Fibroblast of skin of scalp (primary cell): ENCODE measurements at places on chromosomes 7 and 10.
A peak's percentile ranks its signal among the peaks of the same experiment; 100 is the strongest.

DNA sequence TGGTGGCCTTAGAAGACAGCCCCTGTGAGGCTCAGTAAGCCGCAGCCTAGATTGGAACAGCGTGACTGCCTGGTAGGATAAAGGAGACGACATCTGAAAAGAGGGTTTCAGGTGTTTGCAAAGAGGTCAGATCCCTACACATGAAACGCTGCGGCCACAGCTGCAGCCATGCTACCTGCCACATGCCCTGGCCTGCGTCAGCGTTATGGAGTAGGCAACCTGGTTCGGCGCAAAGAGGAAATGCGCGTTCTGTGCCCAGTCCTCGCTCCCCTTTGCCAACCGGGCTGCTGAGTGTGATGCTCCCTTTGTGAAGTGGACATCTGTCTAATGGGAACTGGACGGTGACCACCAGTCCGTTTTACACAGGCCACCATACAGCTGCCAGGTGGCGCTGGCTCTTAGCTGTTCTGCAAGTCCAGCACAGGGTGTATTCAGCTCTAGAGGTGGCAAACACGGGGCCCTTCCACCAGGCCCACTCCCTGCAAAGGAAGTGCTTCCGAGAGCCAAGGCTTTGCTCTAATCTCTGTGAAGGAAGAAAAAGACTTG is 160.3 kb downstream of the CELF2 start:
- DNase-seq, result no peak

GRCh38 chr7:20744954-20745446 is 41.7 kb downstream of the SP8 start:
- peak; percentile 0 for DNase-seq

- no peak for DNase-seq
Observed at GRCh38 chr7:138460176-138460648, at the start of gene TRIM24. Gene TRIM24 (plus strand): TSS chr7:138460259. CDS start chr7:138460549, 290 bp downstream.

GRCh38 chr10:101575091-101575490 is 13.0 kb downstream of the POLL start:
- DNase-seq, result no peak

GRCh38 chr7:11297764-11298163 is 324.1 kb downstream of the PHF14 start:
- DNase-seq, result peak; percentile 49

DNA sequence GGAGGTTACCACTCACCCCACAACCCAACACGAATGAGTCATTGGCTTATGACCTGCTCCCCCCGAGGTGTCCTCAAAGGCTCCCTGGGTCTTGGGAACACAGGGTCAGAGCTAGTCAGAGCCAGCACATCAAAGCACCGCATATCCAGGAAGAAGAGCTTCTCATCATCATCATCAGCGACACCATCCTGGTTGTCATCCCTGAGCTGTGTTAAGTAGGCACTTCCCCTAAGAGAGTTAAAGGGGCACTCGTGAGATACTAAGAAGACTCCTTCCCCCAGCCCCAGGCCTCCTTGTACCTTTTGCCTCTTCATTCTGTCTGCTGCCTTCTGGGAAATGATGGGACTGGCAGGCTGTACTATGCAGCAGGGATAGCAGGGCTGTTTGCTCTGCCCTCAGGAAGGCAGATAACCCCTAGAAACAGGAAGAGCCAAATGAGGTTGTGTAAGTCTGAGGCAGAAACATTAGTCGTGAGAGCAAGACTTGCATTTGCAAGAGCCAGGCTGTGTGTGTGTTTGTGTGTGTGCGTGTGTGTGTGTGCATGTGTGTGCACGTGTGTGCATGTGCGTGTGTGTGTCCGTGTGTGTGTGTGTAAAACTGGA is 11.1 kb upstream of the CPA1 start:
- DNase-seq, result peak; percentile 95

- DNase-seq, result peak; percentile 77
Observed at GRCh38 chr7:6248581-6248980, 23.8 kb downstream of the CYTH3 start.

- DNase-seq, result peak; percentile 29
Observed at GRCh38 chr10:112434988-112435619, 11.6 kb downstream of the ZDHHC6 start.

DNA sequence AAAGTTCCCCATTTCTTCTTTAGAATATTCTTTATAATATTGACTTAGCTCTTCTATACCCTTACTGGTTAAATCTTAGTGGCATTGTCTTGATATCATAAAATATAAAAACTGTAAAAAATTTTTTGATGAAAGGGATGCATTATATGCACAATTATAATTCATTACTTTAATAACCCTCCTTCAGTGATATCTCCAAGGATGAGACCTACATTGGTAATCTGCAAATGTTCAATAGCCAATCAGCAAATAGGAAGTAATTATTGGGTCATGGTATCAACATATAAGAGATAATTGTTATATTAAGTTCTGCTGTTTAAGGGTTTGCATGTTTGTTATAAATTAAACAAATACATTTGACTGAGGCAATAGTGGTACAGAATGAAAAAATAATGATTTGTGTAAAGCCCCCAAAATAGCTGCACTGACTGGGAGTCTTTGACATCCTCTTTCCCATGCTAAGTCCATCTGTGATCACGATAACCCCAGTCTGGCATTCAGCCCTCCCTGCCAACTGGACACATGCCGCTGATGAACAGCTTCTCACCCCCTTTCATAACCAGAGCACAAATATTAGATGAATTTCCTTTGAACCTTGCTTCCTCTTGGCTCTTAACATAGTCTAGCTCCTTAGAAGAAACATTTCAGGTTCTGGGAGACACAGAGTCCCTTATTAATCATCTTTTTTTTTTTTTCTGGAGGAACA is 169.5 kb downstream of the CPED1 start:
- no peak for DNase-seq

DNA sequence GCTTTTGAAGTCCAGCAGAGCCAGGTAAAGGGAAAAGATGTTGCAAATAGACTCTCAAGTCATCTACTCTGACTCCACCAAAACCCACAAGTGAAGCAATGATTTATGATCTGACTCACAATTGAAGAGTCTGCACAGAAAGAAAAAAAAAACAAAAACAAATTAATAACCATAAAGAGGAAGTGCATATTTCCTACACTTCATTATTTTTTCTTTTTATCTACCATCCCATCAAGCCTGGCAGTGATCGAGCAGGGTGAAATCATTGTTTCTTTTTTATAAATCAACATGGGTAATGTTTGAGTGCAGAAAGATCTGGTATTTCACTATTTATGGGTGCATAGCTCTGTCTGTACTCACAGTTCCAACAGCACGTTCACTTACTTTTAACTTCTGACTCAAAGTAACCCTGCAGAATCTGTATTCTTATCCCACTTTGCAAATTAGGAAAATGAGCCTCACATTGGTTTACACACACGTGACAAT is 829.0 kb downstream of the TNS3 start:
- DNase-seq, result peak; percentile 93

DNA sequence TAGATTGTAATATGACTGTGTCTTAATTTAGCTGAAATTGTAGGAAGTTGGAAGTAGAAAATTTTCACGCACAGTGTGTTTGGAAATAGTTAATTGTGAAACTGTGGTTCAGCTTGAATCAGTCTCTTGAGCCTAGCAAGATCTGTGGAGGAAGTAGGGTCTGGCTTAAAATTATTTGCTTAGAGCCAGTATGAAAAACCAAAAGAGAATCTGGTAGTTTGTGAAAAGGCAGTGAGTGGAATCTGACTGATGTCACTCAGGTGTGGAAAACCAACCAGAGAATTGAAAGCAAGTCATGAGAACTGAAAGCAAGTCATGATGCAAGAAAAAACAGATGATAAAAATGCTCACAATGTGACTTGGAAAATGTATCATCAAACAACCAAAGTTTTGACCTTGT is 11.5 kb downstream of the LIPJ start:
- no peak for DNase-seq

DNA sequence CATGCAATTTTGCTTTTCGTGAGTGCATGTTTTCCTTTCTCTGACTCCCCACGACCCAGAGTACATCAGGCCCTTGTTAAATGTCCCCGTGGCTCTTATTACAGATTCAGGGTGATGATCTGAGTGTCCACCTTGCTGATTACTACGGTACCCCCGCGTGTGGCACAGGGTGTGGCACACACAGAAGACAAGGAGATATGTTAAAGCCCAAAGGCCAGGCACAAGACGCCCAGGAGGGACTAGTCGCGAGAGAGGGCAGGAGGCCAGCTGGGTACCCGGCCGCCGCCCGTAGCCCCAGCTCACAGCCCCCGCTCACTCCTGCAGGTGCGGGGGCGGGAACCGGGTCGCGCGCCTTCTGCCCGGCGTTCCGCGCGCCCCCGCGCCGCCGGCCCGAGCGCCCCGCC is 281 bp upstream of the EXOC6 start:
- DNase-seq, result no peak

GRCh38 chr7:146235195-146235594 is 118.6 kb downstream of the CNTNAP2 start:
- DNase-seq, result no peak

GRCh38 chr7:5349005-5349380 is 66.2 kb downstream of the SLC29A4 start:
- DNase-seq, result no peak

DNA sequence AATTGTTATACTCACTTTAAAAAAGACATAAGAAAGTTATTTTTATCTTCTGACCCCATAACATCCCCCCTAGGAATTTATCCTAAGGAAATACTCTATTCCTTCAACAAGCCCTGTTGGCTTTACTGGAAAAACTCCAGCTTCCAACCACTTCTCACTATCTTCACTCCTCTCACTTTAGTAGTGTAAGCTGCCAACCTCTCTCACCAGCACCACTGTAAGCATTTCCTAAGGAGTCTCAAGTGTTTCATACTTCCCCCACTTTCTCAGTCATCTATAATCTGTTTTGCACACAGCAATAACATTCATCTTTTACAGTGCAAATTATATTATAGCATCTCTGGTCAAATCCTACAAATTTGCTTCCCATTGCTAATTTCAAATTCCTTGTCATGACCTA is 45.8 kb downstream of the GPR85 start:
- no peak for DNase-seq

GRCh38 chr7:37052705-37053104 is 328.4 kb upstream of the AOAH start:
- DNase-seq, result peak; percentile 64

GRCh38 chr10:22552888-22553378 is 161.4 kb downstream of the PIP4K2A start:
- DNase-seq, result peak; percentile 4

- no peak for DNase-seq
Observed at GRCh38 chr10:16819026-16819425, 1.8 kb upstream of the RSU1 start.

GRCh38 chr10:92291921-92292845 is 1.2 kb downstream of the MARCHF5 start:
- peak; percentile 53 for DNase-seq

DNA sequence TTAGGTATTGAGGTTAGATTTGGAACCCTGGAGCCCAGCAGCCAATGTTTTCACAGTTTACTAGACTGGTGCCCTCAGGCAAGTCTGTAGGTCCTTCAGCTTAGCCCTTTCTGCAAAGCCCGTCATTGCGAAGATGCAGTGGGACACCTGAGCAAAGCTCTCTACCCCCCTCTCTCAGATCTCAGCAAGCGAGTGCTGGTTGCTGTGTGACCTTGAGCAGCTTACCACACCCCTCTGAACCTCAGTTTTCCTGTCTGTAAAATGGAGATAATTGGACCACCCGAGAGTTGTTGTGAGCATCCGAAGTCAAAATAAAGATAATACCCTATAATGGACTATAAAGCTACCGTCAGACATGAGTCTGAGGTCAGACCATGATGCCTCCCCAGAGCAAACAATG is 3.7 kb downstream of the NPC1L1 start:
- no peak for DNase-seq

GRCh38 chr10:21754410-21755011 is 220.5 kb downstream of the MLLT10 start:
- peak; percentile 12 for DNase-seq

DNA sequence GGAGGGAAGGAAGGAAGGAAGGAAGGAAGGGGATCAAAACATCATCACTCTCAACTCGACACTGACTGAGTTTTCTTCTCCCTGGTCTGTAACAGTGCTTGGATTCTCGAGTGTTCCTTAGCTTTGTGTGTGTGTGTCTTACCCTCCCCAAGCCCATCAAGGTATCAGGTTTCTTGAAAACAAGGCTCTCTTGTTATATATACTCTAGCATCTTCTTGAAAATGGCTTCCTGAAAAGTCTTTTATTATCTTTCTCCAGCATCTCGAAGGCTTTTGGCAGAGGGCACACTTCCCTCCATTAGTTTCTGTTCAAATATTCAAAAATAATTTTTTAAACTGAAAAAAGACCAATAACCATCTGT is 13.4 kb downstream of the SERPINE1 start:
- peak; percentile 47 for DNase-seq

DNA sequence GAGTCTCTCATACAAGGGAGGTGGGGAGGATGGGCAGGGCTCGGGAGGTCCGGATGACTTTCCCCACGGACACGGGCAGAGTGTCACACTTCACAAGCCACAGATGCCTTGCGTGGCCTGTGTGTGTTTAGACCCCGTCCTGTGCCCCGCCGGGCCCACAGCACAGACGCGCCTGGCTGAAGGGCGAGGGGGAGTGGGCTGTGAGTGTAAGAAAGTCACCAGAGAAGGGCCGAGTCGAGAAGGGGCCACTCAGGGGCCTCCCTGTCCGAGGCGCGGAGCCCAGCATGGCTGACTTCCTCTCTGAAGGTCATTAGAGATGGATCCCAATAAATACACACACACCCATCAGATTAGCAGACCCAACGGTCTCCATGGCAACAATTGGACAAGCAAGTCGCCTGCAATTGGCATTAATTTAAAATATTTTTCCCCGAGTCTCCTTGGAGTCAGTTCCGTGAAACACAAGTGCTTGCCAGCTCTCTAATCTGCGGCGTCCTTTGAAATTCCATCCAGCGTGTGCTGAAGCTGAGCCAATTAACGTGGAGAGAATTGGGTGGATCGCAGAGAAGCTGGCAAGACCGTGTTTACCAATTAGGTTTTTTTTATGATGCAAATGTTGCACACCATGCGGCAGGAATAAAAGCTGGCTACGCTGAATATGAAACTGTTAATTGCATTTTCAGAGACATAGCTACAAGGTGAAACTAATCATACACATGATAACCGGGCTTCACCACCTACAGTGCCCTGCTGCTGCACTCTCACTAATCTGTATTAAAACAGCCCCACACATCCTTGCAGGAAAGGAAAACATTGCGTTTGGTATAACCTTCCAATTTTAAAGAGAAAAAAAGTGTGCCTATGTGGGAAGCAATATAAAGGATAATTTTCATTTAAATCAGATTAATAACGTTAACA is 571.2 kb downstream of the PTPRN2 start:
- no peak for DNase-seq

DNA sequence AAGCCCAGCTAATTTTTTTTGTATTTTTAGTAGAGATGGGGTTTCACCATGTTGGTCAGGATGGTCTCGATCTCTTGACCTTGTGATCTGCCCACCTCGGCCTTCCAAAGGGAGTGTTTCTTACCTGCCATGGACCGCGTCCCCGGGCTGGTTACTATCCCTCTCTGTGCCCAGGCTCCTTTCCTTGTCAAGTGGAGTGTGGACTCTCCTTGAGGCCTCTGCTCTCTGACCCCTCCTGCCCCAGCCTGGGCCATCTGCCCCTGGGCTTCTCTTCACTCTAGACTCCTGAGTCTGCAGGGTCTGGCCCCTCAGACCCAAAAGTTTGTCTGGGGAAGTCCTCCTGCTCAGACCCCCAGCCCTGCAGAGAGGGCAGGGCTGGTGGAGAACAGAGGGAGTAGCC is 20.7 kb downstream of the NEURL1 start:
- DNase-seq, result no peak

- peak; percentile 20 for DNase-seq
Observed at GRCh38 chr7:131106681-131107336, 220.9 kb upstream of the MKLN1 start.

GRCh38 chr7:780081-780480 is 52.2 kb upstream of the SUN1 start:
- DNase-seq, result peak; percentile 24
